ENCODE measurements at places on chromosomes 13 and 19.

DNA sequence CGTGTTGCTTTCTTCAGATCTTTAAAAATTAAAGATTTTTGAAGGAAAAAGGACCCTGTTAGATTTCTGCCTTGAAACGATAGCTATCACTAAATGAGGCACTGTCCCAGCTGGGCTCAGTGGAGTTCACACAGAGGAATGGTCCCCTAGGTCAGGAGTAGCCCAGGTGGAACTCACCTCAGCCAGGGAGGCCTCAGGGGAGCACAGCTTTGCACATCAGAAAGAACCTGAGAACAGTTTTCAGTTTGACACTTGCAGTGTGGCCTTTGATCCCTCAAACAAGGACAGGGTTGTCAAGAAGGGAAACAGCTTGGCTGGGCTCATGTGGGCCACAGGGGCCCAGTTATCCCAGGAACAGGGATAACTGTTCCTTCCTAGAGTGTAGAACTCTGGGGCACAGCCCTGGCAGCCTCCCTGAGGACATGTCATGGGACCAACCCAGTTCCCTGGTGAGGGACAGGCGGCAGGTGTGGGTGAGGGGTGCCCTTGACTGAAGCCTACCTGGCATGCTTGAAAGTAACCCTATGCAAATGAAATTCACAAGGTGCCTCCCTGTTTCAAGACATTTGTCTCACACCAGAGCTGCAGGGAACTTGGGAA is 59.4 kb downstream of the CHST8 start:
- no peak for DNase-seq

GRCh38 chr13:28349371-28349770 is 145.6 kb downstream of the FLT1 start:
- DNase-seq: no peak

DNA sequence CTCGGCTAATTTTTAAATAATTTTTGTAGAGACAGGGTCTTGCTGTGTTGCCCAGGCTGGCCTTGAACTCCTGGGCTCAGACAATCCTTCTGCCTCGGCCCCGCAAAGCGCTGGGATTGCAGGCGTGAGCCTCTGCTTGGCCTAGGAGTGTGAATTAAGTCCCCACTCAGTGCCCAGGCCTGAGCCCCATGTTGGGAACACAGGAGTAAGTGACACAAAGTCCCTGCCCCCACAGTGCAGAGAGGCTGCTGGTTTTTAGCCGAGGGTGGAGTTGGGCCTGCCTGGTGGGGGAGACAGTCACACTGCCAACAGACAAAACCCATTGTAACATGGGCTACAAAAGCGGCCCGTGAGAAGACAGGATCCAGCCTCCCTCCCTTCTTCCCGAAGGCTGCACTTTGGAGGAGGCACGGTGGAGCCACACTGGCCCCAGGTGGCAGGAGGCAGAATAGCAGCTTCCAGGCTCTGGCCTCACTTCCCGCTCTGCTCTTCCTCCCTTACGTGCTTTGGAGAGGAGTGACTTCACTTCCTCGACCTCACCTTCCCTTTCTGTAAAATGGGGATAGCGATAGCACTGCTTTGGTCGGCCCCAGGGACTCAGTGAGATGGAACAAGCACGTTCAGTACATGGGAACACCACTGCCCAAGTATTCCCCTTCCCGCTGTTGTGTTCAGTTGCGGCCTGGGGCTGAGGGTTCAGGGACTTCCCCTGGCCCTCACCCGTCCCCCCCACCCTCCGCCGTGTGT is 15.2 kb upstream of the EHD2 start:
- peak; percentile 43 for DNase-seq

DNA sequence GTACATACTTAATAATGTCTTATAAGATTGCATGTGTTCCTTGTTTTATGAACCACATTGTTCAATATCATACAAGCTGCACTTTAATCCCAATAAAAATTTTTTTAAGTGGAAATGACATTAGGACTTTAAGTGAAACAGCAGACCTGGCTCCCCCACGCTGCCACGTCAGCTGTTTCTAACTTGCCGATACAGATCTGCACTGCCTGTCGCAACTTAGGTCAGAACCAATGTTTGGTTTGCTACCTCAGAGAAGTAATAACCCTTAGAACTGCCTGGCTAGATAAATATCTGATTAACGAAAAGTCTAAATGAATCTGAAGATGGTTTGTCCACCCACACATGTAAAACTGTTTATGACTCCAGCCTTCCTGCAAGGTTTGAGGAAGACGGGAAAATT is 327.5 kb upstream of the DACH1 start:
- DNase-seq: no peak

DNA sequence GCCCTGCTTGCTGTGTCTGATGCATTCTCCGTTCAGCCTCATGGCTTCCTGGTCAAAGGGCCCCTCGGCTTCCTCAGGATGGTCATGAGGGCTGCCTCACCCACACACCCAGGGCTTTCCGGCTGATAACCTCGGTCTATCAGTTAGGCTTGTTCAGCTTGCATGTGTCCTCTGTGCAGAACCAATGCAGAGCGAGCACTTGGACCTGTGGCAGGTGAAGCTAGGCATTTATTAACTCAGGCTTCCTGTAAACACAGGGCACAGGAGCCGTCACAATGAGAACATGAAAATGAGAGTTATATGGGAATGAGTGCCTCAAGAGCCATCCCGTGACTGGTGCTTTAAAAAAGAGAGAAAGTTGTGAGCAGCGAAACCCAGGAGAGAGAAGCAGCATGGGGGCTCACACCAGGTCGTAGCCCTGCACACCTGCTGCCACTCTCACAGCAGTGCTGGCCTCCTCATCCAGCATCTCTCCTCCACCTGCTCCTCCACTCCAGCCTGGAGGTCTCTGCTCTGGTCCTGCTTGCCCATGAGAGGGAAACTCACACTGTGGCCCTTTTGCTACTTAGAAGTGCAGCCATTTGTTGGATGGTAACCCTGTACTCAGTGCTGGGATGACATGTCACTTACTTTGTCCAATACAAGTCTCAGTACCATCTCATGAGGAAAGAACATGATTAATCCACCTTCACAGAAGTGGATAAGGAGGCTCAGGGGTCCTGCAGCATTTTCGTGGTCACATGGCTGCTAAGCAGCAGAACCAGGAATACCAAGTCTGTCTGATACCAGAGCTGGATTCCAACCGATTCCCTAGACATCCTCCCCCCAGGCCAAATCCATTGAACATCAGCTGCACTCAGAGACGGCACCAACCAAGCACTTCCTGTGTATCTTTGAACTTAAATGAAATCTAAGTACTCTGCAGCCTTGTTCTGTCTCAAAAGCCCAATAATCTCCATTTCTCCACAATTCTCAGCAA is 50.5 kb upstream of the IRS2 start:
- DNase-seq: no peak

- no peak for DNase-seq
These were observed 7.8 kb upstream of the SLC44A2 start for GRCh38 chr19:10617409-10618121.

DNA sequence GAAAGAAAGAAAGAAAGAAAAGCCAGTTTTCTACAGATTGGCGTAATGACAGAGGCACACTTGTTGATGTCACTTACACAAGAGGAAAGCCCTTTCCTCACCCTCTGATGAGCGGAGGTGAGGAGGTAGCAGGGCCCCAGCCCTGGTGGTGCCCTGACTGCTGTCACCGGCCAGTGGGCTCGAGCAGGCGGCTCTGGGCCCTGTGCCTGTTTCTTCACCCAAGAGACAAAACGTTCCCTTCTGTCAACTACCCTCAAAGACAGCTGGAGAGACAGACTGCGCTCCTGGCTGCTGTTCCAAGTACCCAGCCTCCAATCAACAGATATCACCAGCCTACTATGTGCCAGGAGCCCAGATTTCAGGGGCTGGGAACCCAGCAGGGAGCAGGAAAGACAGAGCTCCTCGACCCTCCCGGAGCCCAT is 10.1 kb downstream of the EPS15L1 start:
- no peak for DNase-seq

DNA sequence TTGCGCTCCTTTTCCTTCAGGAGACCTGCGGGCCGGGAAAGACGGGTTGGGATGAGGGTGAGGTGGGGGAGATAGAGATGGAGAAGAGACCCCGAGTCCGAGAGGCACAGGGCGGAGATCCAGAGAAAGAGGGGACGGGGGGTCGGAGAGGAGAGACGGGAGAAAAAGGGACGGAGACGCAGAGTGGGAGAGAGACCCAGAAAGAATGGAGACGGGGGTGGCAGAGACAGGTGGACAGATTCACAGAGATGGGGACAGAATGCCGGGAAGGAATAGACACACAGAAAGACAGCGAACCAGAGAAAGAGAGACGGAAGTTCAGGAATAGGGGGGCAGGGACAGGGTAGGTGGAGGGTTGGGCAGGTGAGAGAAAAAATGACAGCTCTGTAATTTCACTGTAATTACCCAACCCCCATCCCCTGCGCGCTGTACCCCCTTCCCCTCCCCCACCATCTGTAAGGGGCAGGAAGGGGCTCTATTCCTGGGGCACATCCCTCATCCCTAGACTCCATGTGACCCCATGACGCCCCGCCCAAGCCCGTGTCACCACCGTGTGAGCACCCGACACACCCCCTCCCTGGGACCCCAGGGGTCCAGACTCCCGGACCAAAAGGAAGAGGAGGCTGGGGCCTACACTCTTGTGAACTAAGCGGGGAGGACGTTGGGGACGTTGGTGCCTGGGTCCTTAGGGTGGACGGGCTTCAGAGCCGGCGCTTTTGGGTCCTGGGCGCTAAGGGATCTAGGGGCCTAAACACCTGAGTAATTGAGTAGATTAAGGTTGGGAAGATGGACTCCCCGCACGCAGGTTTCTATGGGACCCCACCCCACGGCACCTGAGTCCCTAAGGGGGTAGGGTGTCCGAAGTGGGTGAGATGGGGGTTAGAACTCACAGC is 967 bp downstream of the DBP start:
- no peak for DNase-seq

DNA sequence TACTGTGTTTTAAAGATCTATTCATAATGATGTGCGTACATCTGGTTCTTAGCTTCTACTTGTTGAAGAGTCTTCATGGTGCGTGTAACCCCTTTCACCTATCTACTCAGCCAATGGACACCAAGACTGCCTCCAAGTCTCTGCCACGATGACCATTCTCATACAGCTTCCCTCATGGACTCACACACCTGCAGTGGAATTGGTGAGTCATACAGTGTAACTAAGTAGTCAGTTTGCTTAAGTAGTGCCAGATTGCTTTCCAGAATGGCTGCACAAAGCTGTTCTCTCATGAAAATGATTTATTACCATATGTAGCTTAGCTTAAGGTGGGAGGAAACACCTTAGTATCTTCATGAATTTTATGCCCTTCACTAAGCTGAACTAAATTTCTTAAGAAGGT is 112.3 kb downstream of the AKAP11 start:
- DNase-seq: no peak

- DNase-seq: no peak
These were observed 14.2 kb downstream of the NDUFA11 start for GRCh38 chr19:5889288-5889971.

GRCh38 chr13:60572003-60572798 is 175.2 kb downstream of the TDRD3 start:
- DNase-seq: no peak

Data from activated CD4-positive, alpha-beta T cell treated with anti-CD3 and anti-CD28 coated beads, Interleukin-2, amount 50 U/mL, for 4 hours (primary cell).